ENCODE measurements at places on chromosomes 11 and 22.

GRCh38 chr22:35045451-35045850, 20.5 kb upstream of the ISX start:
- no peak for DNase-seq

DNA sequence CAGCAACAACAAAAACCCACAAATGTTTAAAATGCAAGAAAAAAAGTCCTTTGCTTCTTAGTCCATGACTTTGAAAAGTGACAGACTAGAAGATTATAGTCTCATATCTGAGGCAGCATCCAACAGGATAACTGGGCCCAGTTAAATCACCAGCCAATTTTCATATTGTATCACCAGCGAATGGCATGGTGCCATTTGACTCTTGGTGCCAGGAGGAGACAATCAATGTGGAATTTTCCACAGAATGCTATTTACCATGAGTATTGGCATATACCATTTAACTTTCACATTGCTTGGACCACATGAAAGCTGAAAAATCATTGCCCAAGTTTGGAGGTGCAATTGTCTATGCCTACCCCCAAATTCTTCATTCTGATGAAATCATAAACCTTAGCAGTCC, 255.5 kb downstream of the TENM4 start:
- DNase-seq, result peak; percentile 39

DNA sequence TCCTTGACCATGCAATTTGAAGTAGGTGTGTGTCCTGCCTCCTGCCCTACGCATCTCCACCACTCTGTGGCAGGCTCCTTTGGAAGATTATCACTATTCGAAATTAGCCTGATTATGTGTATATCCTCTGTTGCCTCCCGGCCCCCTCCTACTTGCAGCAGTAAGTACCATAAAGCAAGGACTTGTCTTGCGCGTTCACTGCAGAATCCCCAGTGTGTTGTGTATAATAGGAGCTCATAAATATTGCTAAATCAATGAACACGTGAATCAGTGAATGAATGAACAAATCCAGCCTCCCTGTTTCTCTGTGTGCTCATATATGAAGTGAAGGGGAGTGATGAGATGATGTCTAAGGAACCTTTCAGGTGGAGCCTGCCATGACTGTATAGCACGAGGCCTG, 210.7 kb downstream of the DBX1 start:
- no peak for DNase-seq

DNA sequence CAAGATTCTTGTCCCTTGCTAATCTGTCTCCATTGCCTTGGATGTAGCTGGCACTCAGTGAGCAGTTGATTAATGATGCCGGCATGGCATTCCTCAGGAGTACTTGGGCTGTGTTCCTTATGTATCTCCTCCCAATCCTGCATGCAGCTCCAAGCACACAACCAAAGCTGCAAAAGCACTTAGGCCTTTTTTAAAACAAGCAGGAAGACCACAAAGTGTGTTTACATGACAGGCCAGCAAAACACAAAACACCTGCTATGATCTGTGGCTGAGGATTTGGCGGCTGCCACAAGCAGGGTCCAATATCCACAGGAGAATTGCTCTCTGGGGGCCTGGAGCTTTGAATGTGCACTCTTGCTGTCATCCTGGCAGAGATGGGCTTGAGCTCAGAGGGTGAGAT, 8.9 kb downstream of the ABTB2 start:
- DNase-seq, result no peak

DNA sequence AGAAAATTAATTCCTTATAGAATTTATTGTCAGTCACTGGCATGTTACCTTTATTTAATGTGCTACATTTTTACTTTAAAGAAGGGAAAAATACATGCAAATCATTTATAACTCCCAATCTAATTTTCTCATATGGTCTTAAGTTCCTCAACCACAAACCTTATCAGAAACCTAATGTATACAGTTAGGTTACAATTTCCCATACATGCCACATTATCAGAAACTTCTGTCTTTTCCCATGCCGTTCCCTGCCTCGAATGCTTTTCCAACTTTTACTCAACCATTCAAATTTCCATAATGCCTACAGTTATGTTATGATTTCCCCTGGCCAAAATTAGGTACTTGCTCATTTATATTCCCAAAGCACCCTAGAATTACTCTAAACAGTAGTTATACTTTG, 13.5 kb downstream of the RSF1 start:
- DNase-seq, result no peak

DNA sequence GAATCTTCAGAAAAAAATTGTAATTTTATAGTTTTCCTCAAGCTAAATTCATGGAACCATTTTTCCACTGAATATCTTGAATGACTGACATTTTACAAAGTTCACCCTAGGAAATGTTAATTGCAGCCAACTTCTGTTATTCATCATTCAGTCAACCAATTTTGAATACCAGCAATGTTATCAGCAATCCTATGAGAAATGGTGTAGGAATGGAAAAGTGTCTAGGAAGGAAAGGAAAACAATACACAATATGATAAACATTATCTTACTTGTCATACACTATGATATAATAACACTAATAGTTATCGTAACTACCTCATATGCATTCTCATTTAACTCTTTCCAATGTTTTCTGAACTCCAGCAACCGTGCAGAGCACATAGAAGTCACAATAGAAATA, 790.5 kb upstream of the LRRC4C start:
- no peak for DNase-seq

- no peak for DNase-seq
These were observed 49.0 kb downstream of the PPFIA1 start for GRCh38 chr11:70319396-70320076.

DNA sequence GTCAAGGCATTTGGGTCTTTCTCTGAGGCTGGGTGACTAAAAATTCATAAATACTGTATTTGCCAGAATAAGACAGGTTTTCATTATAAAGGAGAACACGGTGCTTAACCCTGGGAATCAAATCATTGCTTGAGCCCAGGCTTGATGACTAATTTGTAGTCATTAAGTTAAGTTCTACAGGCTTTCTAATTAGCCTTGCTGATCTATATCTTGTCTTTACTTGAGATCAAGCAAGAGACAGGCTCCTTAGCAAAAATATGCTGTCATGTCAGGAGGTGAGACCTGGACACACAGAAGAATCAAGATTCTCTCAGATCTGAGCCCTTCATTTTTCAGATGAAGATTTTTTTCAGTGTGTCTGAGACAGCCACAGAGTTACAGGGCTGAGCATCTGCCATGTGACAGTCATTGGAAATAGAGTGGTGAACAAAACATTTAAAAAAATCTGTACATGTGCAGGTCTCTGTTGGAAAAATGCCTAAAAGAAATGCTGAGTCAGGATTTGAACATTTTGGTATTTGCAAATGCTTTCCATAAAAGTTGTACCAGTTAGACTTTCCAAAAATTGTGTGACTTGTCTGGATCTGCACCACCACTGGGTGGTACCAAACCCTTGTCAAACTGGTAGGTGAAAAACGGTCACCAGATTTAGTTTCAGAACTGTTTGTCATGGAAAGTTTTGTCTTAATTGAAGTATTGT, 14.6 kb downstream of the ACAT1 start:
- DNase-seq, result no peak

DNA sequence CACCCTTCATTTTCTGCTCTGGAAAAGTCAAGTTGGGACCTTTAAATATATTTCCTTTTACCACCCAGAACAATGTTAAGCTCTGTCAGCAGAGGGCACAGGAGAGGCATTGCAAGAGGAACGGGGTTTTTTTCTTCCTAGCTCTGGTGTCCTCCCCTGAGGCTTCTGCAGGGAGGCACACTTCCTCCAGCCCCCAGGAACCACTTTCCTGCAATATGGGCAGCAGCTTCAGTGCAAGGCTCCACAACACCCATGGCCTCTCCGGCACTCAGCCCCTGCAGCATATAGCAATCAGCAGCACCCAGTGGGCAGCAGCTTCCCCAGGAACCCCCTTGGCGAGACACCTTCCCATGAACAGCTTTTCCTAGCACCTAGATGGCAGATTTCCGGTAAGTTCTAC, 101.4 kb downstream of the SYT9 start:
- no peak for DNase-seq

- DNase-seq, result no peak
These were observed 256.4 kb upstream of the SESN3 start for GRCh38 chr11:95487391-95487790.

DNA sequence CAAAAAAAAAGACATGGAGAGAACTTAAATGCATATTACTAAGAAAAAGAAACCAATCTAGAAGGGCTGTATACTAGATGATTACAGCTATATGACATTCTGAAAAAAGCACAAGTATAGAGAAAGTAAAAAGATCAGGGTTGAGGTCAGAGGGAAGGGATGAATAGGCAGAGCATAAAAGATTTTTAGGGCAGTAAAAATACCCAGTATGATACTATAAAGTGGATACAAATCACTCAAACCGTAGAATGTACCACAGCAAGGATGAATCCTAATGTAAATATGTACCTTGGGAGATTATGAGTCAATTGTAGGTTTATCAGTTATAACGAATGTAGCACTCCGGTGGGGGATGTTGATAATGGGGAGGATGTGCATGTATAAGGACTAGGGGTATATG, 29.4 kb upstream of the SMCO4 start:
- DNase-seq, result no peak

DNA sequence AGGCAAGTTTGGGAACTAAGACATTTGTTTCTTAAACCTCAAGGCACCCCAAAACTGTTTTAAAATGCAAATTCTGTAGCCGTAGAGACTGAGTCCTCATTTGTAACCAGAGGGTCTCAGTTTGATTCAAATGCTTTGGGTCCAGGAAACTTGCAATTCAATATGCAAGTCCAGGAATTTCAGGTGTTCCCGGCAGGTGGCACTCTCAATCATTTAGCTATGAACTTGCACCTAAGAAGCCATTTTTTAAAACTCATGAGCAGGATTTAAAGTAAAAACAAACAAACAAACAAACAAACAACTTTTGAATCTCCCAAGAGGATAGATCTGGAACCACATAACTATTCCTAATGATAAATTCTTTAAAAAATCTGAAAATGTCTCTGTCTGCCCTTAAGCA, 8.7 kb upstream of the ABTB2 start:
- no peak for DNase-seq

GRCh38 chr11:116072601-116073410, 568.6 kb upstream of the CADM1 start:
- DNase-seq, result no peak

- DNase-seq, result no peak
These were observed at the start of gene PLCB3 for GRCh38 chr11:64251016-64251752. Gene PLCB3 (plus strand): TSS chr11:64251530. CDS start chr11:64251650, 120 bp downstream.

GRCh38 chr11:40252236-40252635, 1207.2 kb downstream of the LRRC4C start:
- DNase-seq, result no peak

- no peak for DNase-seq
These were observed 15.4 kb downstream of the PRR14L start for GRCh38 chr22:31734512-31734911.

GRCh38 chr11:28339488-28339887, 231.3 kb downstream of the METTL15 start:
- no peak for DNase-seq

DNA sequence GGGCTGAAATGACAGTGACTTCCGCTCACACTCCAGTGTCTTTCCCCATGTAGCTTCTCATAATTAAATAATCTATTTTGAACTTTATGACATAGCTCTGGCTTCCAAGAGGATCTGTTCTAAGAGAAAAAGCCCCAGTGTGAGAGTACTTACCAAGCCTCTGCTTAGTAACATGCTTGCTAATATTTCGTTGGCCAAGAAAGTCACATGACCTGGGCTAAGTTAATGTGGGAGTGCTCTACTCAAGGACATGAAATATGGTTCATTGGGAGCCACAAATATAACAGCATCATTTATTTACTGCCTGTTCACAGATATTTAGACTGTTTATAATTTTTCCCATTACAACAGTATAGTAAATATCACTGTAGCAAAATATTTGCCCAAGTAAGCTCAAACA, 42.5 kb downstream of the CCDC73 start:
- no peak for DNase-seq

DNA sequence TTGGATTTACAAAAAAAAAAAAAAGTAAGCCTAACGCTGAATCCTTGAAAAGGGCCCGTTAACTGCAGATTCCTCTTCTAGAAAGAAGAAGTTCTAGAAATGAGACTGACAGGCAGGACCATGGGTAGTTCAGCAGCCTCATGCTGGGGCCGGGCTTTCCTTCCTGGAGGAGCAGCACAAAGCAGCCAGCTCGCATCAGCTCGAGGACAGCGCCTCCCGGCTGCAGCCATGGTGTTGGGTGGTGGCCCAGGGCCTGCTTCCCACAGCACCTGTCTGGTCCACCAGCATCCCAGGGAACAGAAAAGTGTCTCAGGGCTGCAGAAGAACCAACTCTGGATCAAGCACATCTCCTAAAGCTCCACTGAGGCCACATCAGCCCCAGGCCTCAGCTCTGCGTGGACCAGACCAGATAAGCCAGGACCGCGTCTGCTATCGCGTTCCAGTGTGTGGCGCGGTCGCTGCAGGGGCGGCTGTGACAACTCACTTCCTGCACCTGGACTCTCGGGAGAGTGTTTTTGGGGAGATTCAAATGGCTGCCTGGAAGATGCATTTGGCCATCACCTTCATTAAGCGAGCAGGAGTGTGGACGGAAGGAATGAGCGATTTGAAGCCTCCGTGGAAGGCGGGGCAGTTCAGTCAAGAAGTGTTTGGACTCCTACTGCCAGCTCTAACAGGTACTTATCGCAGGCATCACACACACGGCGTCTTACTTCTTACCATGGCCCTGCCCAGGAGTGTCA, 53.5 kb downstream of the MYH9 start:
- no peak for DNase-seq

GRCh38 chr11:125376856-125377255, 119.2 kb downstream of the FEZ1 start:
- DNase-seq, result no peak

- DNase-seq, result no peak
These were observed 94.3 kb downstream of the RNF169 start for GRCh38 chr11:74842967-74843366.

GRCh38 chr22:44448271-44448830, 49.7 kb downstream of the RTL6 start:
- peak; percentile 63 for DNase-seq

DNA sequence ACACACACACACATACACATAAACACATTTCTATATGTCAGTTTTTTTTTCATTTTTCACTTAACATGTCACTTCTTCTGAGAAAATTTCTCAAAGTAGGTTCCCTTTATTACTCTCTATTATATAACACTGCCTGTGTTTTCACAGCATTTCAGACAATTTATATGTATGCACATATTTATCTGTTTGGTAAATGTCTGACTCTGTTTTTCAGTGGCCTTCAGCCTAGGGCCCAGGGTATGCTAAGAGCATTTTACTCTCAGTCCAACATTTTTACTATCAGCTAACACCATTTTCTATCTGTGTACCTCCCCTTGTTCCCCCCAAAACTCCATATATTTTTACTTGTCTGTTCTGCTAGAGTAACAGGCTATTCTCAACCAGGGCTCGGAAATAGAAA, 92.3 kb downstream of the ANO3 start:
- no peak for DNase-seq

DNA sequence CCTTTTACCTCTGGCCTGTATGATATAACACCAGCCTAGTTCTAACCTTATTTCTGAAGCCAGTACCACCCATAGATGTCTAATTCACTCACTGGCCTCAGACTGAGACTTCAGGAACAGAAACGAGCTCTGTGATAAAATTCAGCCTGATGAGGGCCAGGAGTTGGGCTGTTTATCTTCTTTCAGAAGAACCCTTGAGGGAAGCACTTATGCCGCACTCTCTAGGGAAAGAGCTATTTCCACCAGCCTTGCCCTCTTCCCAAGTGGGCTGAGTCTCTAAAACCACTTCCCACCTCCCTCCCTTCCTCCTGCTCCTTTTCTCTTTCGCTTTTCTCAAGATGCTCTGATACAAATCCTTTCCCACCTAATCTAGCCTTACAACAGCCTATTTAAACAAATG, 2.0 kb upstream of the OR52B4 start:
- no peak for DNase-seq

GRCh38 chr11:100681064-100681502, 6.0 kb upstream of the ARHGAP42 start:
- DNase-seq, result peak; percentile 80

- no peak for DNase-seq
These were observed 4.5 kb downstream of the APOBEC3B start for GRCh38 chr22:38986629-38987028.
